HL-60 (cell line): ENCODE measurements at places on chromosomes 12 and 14.
A peak's percentile ranks its signal among the peaks of the same experiment; 100 is the strongest.

DNA sequence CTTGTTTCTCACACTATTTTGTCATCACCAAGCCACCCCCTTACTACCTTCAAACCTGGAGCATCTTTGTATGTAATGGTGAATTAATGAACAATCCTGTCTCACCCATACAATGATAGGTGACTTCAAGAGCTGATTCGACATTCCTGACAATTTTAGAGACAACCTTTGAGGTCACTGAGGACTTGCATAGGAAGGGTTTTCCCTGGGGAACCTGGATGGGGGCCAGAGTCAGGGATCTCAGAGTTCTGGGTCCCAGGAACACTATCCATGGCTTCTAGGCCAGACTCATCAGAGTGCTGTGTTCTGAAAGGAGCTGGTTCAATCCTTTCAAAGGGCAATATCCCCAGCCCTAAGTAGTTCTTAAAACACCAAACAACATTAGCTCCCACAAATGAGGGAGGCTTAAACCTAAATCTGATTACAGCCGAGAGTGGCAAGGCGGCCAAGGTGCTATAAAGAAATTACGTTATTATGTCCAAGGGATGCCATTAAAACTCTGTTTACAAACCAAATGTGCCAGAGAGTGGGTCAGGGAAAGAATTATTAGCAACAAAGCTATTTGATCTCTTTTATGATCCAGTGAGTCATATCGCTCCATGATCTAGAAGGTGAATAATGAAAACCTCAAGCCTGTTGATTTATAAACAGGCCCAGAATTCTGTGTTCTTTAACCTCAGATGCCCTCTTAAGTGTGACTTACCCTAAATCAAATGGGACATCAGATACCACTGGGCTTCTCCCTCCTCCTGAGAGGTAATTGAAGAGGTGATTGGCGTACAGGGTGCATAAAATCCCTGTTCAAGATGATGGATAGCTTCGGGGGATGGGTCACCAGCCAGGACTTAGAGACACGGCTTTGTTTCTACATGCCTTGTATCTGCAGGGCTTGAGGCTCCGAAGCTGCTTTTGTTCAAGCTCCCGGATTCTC lies 230.2 kb upstream of the TBX3 start:
- DNase-seq: no peak

DNA sequence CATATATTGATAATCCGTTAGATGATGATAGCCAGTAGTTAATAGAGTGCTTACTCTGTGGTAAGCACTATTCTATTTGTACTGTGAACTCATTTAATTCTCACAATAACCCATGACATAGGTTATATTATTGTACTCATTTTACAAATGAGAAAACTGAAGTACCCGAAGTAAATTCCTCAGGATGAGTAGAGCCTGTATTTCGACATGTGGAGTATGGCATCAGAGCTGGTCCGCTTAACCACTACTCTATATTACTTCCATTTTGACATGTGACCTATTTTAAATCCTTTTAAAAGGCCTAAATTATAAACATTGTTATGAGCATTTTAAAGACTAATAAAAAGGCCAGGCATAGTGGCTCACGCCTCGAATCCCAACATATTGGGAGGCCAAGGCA lies 8.0 kb upstream of the RAP1B start:
- peak; percentile 36 for DNase-seq

DNA sequence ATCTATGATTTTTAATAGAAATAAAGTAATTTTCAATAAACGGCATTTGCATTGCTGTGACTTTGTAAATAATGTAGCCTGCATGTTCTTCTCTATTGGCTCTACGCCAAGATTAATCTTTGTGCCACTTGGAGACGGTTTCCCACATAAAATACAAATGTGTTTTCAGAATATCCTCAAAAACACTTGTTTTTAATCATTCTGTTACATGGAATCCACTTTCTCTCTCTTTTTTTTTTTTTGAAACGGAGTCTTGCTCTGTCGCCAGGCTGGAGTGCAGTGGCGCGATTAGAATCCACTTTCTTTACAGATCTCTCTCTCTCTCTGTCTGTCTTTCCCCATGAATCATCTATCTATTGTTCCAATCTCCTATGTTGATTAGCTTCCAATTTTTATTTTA lies 22.8 kb upstream of the SSPN start:
- no peak for DNase-seq

DNA sequence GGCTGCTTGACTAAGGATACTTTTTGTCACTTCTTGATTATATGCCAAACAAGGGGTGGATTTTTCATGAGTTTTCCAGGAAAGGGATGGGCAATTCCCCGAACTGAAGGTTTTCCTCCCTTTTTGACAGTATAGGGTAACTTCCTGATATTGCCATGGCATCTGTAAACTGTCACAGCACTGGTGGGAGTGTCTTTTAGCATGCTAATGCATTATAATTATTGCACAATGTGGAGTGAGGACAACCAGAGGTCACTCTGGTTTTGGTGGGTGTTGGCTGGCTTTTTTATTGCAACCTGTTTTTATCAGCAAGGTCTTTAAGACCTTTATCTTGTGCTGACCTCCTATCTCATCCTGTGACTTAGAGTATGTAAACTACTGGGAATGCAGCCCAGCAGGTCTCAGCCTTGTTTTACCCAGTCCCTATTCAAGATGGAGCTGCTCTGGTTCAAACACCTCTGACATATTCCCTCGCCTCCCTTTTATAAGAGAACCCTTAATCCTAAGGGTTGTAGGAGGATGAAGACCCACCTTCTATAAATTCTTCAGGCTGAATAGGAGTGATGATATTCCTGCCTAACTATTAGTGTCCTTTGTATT lies 471.2 kb downstream of the ATP23 start:
- DNase-seq: no peak

DNA sequence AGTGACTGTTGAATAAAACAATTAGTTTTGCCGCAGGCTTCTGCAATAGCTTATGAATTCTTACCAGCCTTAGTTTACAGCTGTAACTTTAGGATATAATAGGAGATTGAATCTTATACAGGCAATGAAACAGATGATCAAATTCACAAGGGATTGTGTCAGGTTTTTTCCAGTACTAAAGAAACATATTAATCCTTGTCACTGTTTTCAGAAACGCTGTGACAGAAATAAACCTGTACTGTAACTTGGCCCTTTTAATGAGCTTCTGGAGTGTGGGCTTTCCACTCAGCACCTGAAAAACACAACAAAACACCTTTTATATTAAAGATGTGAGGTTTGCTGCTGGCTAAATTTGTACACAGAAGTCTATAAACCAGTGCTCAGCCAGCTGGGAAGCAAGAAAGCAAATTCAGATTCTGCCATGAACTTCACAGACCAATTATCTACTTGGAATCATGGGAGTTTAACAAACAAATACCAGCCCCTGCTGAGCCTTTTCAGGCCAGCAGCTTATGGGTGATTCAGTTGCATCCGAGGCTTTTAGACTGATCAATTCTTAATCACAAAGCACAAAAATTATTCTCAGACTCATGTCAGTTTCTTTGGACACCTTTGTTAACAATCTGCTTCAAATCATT lies 109.5 kb downstream of the FOXG1 start:
- no peak for DNase-seq

GRCh38 chr12:65891987-65892481 lies 67.8 kb downstream of the HMGA2 start:
- no peak for DNase-seq

GRCh38 chr14:101972126-101972866 lies 7.9 kb downstream of the DYNC1H1 start:
- DNase-seq: peak; percentile 64

- DNase-seq: no peak
Observed at GRCh38 chr14:31167032-31167431, 40.6 kb downstream of the HECTD1 start.

DNA sequence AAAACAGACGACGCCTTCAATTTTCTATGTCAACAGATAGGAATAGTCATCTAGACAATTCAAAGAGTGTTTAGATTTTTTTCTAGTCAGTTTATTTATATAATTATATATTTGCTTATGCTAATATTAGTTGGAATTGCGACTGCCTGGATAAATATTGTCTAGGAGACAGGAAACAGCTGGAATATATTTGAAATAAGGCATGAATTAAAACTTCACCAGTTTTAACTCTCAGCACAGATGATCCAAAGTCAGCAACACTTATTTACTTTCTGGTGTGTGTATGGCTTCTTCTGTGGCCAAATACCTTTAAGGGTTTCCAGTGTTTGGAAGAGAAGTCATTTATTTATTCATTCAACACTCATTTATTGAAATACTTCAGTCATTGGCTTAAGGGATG lies 1215.4 kb upstream of the USP15 start:
- no peak for DNase-seq
